ENCODE measurements at places on chromosomes 6 and 20.

DNA sequence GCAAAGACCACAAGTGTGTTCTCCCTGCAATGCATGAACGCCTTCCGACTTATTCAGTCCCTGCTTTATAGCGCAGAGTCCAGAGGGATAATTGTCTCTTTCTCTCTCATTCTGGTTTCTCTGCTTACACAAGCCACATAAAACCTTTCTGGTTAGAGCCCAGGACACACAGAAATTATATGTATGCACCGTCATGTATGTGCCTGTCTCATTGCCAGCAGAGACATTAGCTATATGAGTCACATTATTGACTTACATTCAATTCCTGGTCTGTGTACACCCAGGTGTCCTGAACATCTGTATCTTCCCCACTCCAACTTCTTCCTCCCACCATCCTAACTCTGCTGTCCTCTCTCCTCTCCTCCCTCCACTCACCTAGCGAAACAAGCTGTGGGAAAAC, 44.0 kb downstream of the LRFN2 start:
- DNase-seq = no peak

GRCh38 chr20:56911946-56912345, 282.8 kb downstream of the TFAP2C start:
- DNase-seq = no peak

DNA sequence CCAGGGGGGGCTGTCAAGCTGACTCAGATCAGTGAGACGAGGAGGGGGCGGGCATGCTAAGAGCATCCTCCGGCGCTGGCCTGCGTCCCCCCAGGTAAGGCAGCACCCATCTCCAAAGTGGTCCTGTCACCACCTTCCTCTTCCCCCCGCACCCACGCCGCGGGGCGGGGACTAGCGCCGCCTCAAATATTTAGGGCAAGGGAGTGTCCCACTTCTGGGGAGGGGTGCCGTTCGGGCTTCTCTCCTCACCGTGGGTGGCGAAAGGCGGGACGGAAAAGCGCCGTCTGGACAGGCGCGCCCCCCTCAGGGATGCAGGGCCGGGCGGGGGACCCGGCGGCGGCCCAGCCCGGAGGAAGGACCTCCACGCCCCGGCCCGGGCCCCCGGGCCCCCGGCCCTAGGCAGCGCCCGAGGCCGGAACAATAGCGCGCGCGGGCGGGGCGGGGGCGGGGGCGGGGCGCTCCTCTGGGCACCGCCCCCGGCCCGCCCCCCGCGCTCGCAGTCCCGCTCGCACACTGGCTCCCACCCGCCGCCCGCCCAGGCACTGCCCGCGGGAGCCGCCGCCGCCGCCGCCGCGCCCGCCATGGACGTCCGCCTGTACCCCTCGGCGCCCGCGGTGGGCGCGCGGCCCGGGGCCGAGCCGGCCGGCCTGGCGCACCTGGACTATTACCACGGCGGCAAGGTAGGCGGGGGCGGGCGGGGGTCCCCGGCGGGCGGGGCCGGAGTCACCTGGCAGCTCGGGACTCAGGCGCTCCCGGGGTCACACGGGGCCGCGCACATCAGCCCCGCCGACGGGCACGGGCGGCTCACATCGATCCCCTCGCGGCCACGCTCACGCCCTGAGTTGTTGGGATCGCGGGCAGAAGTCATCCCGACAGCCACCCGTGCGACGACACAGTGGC, at the start of gene TOX2:
TOX2 (plus strand) TSS at position 542 of the 900 bp plus-strand sequence; CDS start at position 582, 40 bp downstream.
- peak; percentile 22 for DNase-seq

- DNase-seq = no peak
These were observed 971.1 kb upstream of the MAN1A1 start for GRCh38 chr6:120320481-120321162.

DNA sequence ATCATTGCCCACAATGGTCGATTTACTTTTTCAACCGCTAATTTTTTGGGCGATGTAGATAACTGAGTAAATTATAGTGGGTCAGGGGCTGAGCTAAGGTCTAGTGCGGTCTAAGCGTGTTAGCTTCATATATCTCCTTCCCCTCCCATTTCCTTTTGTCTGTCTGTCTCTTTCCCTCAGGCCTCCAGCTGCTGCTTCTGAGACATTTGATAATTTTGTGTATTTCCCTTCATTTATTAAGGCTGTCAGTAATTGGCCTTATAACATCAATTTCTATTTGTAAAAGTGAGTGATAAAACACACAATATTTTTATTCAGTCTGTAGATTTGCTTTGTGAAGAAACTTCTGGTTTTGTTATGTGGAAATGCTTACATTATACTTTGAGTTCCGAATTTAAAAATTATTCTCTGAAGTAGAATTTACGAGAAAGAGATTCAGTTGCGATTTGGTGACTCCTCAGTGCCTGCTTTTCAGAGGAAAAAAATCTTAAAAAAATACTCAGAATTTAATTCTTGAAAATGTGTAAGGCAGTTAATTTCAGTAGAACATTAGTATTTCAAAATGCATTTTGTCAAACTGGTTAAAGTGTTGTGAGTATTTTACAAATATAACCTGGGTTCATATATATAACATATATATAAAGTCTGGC, 1.4 kb downstream of the TMEM170B start:
- no peak for DNase-seq

DNA sequence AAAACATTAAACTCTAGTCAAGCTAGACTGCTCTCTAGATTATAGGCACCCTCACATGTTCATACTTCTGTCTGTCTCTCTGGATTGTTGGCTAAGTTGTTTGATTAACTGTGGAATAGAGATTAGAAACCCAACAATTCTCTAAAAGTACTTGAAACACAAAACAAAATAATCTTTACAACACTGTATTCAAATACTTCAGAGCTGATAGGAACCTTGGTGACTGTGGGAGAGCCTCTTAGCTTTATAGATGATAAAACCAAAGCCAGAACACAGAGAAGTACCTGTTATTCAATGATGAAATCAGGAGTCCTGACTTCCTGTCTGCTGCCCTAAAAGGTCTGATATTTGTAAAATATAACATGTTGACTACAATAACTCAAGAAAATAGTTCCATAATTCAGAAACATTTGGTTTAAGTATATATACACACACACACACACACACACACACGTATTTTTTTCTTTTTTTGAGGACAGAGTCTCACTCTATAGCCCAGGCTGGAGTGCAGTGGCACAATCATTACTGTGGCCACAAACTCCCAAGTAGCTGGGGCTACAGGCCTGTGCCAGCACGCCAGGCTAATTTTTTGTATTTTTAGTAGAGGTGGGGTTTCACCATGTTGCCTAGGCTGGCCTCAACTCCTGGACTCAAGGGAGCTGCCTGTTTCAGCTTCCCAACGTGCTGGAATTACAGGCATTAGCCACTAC, 222.0 kb downstream of the FUT9 start:
- DNase-seq = no peak

GRCh38 chr6:37800703-37801604, 18.6 kb upstream of the ZFAND3 start:
- no peak for DNase-seq

DNA sequence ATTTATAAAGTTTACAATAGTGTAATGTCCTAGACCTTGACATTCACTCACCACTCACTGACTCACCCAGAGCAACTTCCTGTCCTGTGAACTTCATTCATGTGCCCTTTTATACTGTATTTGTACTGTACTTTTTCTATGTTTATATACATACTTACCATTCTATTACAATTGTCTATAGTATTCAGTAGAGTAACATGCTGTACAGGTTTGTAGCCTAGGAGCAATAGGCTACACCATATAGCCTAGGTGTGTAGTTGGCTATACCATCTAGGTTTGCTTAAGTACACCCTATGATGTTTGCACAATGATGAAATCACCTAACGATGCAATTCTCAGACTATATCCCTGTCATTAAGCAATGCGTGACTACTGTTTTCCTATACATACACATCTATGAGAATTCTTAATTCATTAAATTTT, 17.5 kb downstream of the EDEM2 start:
- DNase-seq = no peak

DNA sequence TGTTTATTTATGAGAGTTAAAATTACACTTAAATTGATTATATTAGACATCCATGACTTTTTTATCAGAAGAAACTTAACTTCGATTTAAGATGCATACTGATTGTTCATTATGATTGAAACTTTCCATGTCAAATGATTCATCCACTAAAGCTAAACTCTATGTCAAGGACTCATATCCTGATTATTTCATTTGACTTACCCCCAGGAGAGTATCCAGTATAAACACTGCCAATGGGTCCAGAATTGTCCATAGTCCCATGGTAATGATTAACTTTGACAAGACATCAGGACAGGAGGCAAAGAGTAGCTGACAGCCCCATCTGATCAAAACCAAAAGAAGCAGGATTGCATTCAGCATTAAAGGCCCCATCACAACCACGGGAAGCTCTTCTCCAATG, 709.9 kb downstream of the TFAP2A start:
- DNase-seq = no peak

GRCh38 chr6:159761129-159761872, 544 bp upstream of the ACAT2 start:
- no peak for DNase-seq

DNA sequence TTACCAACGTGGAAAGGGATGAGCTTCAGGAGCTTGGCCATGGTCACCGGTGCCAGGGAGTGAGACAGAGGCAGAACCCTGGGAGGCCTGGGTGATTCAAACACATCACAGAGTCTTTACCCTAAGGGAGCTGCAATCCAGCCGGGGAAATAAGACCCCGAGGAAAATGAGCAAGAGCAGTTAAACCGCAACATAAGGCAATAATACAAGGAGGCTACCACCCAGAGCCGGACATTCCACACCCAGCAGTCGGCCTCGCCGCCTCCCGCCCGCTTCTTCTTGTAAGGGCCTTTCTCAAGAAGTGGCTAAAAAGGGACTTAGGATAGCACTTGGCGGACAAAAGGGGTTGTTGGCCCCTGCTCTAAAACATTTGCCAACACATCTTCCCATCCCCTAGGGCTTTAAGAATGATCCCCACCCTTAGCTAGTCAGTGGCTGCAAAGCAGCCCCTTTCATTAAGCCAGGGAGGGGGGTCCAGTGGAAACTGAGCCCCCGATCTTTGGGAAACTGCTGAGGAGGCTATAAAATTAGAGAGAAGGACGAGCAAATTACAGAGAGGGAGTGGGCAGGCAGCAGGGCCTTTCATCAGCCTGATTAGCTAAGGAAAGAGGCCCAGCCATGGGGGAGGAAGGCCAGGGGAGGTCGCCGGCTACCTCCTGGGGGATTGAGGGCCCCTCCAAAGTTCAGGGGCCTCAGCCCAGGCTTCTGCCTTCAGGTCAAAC, 34.3 kb downstream of the SNX5 start:
- DNase-seq = no peak

DNA sequence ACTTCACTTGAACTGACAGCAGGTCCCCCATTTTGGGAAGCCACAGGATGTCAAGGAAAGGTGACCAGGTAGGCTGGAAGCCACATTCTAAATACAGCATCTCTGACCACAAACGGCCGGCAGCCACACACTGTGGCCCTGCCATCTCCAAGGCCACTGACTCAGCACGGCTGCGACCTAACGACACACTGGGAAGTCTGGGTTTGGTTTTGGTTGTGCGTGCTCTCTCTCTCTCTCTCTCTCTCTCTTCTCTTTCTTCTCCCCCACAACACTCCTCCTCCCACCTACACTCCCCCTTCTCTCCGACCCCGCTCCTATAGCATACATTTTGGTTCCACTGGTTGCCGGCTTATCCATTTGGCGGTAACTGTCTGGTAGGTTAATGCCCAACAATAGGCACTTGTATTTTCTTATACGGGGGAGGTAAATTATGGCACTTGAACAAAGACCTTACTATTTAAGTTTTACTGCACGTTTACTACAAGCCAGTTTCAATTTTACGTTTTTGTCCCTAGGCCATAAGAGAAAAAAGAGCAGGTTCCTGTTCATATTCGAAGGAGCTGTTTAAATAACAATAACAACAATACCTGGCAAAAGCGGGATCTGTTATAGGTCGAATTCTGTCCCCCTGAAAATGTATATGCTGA, 103.6 kb downstream of the GMDS start:
- DNase-seq = no peak

GRCh38 chr6:107819964-107820337, 4.2 kb downstream of the SCML4 start:
- DNase-seq = peak; percentile 22

GRCh38 chr6:113994934-113995342, 24.0 kb upstream of the HDAC2 start:
- DNase-seq = no peak

DNA sequence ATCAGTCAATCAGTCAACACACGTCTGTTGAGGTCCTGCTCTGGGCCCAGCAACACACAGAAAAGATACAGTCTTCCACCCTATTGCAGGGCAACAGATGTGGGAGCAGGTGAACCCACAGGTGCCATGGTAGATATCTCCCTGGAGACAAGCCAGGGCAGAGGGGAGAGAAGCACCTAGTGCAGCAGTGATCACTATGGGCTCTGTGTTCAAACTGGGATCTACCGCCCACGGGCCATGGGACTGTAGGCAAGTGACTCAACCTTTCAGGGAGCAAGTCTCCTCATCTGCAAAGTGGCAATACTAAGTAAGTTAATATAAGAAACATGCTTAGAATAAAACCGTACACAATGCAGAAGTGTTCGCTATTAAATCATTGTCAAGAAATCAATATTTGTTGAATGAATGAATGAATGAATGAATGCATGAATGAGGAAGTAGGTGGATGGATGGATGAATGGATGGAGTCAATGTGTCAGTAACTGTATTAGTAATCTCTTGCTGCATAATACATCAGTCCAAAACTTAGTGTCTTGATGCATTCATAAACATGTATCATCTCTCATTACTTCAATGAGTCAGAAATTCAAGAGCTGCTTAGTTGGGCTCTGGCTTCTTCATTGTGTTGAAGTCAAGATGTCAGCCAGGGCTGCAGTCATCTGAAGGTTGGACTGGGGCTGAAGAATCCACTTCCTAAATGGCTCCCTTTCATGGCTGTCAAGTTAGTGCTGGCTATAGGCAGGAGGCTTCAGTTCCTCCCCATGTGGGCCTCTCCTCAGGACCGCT, 31.9 kb upstream of the NFATC2 start:
- DNase-seq = no peak

- no peak for DNase-seq
These were observed 636.0 kb downstream of the MMUT start for GRCh38 chr6:48826901-48827701.

DNA sequence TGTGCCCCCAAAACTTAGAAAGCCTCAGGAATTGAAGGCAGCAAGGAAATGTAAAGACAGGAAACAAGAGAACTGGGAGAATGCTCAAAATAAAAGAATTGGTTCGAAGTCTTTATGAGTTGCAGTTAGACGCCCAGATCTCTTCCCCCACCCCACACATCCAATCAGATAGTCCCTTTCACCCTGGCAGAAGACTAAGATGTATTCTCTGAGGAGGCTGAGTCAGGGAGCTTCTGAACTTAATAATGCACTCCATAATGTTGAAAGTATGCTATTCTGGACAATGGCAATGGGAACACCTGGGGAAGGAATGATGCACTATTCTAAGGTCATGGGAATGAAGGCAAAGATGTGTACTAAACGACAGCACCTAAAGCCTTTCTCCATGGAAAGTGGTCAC, 173.6 kb downstream of the MTFR2 start:
- no peak for DNase-seq
